ENCODE measurements at places on chromosomes 2 and 18.
A peak's percentile ranks its signal among the peaks of the same experiment; 100 is the strongest.

DNA sequence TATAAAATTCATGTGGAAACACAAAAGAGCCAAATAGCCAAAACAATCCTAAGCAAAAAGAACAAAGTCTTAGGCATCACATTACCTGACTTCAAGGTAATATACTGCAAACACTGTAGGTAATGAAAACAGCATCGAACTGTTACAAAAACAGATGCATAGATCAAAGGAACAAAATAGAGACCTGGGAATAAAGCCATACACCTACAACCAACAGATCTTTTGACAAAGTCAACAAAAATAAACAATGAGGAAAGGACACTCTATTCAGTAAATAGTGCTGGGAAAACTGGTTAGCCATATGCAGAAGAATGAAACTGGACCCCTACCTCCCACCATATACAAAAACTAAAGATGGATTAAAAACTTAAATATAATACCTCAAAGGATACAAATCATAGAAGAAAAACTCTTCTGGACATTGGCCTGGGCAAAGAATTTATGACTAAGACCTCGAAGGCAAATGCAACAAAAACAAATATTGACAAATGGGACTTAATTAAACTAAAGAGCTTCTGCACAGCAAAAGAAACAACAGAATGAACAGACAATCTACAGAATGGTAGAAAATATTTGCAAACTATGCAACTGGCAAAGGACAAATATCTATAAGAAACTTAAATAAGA is 218.0 kb downstream of the PHLPP1 start:
- DNase-seq: no peak

- DNase-seq: no peak
Observed at GRCh38 chr2:178933493-178933892, 116.4 kb downstream of the CCDC141 start.

DNA sequence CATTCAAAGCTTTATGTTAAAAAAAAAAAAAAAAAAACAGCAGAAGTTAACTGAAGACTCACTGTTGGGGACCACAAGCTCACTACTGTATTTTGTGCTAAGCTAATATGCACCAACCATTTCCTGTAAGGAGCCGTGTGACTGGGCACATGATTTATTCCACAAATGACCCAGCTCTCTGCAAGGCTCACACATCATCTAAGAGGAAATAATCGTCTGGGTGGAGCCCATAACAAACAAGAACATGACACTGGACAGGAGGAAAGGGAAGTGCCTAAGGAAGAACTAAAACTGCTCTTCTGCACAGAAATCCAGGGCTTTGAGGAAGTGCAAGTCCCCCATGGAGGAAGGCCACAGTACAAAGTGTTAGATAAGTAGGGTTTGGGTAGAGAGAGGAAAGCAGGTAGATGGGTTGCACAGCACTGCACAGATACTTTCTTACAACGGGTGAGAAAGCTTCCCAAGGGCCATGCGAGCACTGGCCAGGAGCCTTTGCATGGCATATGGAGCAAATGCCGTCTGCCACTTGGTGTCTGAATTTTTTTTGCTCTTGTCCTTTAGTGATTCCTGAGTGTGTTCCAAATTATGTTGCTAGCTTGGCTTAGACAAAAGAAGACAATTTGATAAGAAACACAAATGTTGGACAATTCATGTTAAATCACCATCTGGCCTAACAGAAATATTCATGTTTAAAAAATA is 24.4 kb downstream of the NFE2L2 start:
- peak; percentile 40 for DNase-seq

GRCh38 chr18:53135654-53136053 is 795.7 kb downstream of the DCC start:
- DNase-seq: no peak

DNA sequence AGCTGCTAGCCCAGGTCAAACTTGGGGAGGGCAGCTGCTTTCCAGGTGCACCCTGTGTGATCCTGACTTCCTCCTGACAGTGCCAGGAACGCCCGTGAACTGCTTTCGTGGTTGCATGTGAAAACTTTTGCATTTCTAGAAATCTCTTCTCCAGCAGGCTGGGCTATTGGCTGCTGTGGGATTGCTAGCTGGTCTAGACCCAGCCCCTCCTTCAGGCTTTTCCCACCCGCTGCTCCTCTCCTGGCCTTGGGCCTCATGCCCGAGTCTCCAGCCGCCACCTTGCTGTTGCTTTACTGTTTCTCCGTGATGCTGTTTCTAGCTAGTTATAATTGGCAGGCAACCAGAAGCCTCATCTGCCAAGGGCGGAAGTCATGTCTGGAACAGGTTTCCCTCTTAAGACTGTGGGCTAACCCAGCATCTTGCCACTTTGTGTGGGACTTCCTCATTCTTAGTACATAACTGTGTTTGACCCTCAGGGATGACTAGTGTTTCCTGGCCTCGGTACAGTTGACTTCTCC is 27.0 kb upstream of the MGAT4A start:
- DNase-seq: peak; percentile 54

GRCh38 chr2:225779829-225780228 is 380.3 kb downstream of the NYAP2 start:
- DNase-seq: no peak

DNA sequence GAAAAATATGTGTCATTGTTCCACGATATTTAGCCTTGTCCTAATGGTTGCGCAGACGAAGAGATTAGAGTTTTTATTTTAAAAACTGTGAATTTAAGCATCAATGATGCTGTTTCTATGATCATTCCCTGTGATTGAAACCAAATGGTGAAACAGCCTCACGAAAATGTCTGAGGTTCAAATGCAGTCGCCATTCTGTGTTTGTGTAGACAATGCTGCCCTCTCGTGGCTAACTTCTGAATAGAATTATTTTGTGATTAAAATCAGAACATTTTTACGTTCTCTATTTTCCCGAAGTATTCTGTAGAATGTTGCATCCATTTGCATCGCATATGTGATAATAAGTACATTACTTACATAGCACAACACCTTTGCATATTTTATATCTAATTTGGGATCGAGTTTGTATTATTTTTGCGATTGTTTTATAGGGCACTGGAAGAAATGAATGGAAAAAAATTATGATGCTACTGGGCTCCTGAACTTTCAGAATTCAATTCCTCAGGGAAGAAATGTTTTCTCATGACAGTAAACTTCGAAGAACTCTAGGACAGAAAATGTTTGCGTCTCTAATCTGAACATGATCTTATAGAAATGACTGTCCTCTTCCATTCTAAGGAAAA is 54.8 kb upstream of the CREB1 start:
- no peak for DNase-seq

DNA sequence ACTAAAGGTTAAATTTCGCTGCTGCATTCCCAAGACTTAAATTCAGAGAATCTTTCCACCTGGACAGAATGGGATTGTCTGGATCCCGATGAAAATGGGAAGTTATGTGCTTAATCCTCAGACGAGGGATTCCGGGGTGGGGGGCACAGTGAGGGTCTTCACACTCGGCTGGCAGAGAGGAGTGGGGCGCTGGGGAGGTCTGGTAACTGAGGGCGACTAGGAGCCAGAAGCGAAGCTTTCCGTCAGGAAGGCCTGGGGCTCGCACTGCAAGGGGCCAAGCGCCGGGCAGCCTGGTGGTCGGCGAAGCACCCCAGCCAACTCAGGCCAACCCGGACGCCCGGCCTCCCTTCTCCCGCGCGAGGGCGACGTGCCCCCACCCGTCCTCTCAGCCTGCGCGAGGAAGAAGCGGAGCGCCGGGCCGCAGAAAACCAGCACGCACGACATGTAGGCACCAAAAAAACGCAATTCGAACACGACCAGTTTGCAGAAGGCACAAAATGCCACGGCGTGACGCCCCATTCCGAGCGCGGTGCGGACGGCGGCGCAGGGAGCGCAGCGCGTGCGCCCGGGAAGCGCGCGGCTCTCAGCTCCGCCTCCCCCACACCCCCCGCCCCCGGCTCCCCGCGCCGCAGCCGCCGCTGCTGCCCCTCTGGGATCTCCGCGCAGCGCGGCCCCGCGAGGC is 188.1 kb downstream of the ZEB2 start:
- no peak for DNase-seq

GRCh38 chr2:121483846-121484245 is 46.8 kb upstream of the RNU4ATAC start:
- no peak for DNase-seq

- no peak for DNase-seq
Observed at GRCh38 chr2:9617749-9618148, 13.0 kb downstream of the YWHAQ start.

DNA sequence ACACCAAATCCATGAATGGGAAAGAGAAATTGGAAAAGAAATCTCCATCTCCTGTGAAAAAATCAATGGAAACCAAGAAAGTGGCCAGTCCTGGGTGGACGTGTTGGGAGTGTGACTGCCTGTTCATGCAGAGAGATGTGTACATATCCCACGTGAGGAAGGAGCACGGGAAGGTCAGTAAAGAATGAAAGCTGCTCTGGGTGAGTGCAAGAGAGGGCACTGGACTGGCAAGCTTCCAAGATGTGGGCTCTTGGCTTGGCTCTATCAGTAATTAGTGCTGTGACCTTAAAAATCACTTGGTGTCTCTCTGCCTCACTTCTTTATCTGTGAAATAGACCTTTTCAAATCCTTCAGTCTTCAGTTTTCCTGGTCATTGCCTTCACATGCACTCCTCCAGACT is 89.0 kb downstream of the ZNF532 start:
- no peak for DNase-seq

DNA sequence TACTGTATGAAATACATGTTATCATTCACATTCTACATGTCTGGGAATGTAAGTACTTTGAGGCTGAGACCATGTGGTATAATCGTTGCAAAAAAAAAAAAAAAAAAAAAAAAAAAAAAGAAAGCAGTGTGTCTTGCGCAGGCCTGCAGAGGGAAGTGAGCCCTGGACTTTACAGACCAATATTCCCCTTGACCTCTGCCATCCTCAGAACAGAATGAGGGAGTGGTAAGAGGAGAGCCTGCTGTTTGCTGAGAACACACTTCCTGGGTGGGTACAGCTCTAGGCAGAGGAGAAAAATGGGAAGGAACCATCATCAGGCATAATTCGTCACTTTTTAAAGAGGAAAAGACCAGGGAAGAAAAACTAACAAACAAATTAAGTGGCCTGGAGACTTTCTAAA is 28.8 kb upstream of the TBC1D8 start:
- no peak for DNase-seq

GRCh38 chr18:76892832-76893231 is 70.5 kb downstream of the ZNF236 start:
- no peak for DNase-seq
